ENCODE measurements at places on chromosomes 4 and X. TPM values are rescaled to one million over a fixed set of nuclear protein-coding genes. Genes with fewer than 3 reads are reported as not detected.

GRCh38 chr4:185092535-185093197 is 50.4 kb upstream of the SLC25A4 start:
- DNase-seq = no peak

Gene PPP4R3C
- total RNA-seq = not detected

Gene UGT2A1
- total RNA-seq = not detected

GRCh38 chr4:136495076-136495475 is 1037.2 kb downstream of the PCDH18 start:
- no peak for DNase-seq
